Hypothalamus (tissue), 51 donors: ENCODE measurements at places on chromosomes 7 and 10.

DNA sequence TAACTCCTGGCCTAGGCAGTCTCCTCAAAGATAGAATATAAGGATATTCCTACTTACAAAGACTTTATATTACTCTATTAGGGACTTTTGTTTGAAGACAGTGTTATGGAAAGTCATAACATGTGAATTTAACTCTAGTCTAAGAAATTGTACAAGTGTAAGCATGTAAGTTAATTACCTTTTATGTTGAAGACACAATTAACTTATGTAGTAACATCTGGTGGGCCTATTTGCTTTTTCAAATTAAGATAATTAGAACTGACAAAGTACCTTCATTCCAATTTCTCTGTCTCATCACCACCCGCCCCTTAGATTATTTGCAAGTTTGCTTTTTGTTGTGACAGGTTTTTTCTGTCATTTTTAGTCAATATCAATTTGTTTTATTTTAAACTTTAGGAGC is 126.0 kb upstream of the THSD7A start:
- no peak for DNase-seq

- no peak for DNase-seq
These were observed 42.0 kb upstream of the NRP1 start for GRCh38 chr10:33376476-33376875.

- no peak for DNase-seq
These were observed 33.2 kb downstream of the CDH23 start for GRCh38 chr10:71429929-71430328.

- no peak for DNase-seq
These were observed 113.0 kb downstream of the ABLIM1 start for GRCh38 chr10:114545071-114545470.

DNA sequence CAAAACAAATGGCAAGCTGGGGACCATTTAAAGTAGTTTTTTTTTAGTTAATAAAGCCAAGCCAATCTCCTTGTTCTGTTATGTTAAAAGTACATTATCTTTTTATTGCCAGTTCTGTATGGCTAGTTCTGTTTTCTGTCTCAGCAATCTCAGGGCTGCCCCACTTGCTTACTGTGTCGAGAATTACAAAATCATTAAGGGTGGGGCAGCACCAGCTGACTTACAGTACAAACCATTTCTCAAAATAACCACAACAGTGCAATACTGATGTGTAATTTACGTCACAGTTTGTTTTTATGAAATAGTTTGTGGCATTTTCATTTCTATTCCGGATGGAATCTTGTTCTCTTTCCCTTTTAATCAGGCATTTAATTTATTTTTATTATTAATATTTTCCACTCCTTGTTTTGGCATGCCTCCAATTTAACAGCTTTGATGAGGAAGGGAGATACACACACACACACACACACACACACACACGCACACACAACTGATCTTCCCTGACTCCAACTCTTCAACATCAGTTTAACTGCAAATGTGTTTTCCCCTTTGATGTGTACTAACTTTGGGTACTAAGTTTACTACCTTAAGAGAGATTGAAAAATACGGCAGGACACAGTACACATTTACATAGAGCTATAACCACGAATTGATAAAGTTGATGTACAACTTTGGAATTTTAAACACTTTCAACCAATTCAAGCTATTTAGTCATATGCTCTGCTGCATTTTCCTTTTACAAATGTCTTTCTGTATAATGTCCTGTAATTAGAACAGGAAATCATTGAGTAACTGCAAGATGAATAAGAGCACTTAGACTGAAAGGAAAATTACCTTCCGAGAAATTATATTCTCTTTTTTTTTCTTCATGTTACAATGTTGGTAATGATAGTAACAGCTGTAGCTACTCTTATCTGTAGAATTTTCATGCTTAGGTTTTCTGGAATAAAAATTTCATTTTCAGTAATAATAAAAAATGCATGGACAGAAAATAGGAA is 91.5 kb downstream of the ARID5B start:
- no peak for DNase-seq

GRCh38 chr7:121273467-121274167 is 55.2 kb upstream of the WNT16 start:
- no peak for DNase-seq

DNA sequence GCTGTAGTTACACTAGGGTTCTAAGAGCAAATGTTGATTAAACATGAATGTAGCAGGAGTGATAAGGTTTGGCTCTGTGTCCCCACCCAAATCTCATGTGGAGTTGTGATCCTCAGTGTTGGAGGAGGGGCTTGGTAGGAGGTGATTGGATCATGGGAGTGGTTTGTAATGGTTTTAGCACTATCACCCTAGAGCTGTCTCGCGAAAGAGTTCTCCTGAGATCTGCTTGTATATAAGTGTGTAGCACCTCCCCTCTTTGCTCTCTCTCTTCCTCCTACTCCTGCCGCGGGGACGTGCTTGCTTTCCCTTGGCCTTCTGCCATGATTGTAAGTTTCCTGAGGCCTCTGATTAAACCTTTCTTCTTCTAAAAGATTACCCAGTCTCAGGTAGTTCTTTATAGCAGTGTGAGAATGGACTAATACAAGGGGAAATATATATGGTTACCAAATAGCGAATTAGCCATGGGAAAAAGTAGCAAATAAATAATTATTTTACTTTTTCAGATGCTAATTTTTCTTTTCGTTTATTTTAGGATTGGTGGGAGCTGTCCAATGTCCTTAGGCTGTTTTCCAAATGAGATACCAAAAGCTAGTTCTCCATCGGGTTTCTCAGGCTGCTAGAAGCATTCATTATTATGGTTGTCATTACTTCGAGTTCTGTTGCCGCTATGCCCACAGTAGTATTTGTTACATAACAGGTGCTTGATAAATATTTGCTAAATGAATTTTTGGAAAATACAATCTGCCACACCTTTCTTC is 58.7 kb downstream of the PTEN start:
- no peak for DNase-seq

DNA sequence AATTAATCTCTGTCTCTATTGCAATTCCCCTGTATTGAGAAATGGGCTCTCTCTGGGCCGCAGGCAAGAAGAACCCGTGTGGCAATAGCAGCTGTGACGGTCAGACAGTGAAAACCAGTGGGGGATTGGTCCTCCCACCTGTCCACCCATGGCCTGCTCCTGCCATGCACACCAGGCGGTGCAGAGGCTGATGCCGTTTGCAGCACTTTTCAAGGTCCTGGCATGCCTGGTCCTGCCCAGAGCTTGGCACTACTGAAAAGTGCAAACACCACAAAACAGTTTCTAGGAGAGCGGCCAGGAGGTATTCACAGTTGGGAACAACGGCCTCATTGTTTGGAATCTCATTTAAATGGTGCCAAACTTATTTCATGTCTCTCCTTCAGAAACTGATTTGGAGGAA is 41.5 kb downstream of the PSPH start:
- peak; percentile 71 for DNase-seq

- no peak for DNase-seq
These were observed 576.6 kb upstream of the SORCS1 start for GRCh38 chr10:107740962-107741690.

DNA sequence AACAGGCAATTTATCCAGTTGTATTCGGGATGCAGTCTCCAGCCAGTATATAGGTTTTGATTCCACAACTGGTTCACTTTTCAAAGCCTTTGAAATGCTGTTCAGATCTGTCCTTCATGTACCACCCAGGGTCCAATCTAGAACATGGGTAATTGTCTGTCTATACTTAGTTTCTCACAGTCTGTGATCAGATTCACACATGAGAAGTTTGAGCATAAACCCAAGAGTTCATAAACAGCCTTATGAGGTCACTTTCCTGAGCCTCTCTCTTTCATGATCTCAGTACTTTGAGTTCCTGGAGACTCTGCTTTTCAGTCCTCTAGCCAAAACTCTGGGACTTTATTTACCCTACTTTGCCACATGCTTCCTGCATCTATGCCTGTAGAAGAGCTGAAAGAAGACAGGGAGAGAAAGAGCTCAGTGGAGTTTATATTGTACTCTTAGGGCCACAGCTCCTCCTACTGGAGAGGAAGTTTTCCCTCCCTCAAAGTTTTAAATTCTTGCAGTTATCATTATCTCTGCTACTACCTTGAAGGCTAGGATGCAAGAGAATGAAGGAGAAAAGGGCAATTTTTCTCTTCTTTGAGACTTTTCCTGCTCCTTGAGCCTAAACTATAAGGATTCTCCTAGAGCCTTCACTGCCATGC is 172.0 kb downstream of the ZEB1 start:
- no peak for DNase-seq
